Foreskin keratinocyte (primary cell): ENCODE measurements at places on chromosomes 3 and 15. TPM values are rescaled to one million over a fixed set of nuclear protein-coding genes. Genes with fewer than 3 reads are reported as not detected.

DNA sequence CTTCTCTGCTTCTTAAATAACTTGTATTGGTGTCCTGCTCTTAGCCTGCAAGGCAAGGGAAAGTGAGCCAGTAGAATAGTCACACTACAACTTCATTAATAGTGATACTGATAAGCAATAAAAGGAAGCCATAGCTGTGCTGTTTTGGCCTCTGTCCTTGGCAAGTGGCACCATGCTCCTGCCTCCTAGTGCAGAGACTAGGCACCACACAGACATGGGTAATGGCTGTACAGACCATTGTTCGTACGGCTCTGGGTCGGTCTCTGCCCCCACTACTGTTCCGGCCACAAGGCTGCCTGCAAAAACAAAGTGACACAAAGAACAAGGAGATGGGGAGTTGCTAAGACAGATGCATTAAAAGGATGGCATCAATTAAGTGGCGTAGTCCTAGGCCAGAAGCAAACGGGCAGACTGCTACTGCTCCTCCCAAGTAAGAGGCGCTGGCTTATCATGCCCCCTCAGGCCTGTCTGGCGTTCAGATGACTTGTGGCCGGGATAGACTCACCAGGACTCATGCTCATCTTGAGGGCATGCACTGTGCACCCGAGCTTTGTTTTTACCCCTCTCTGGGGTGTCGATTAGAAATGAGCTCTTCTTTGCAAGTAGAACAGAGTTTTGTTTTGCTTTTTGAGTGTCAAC is 75.6 kb downstream of the TRAK1 start:
- no peak for DNase-seq

Gene ST8SIA2
- polyA plus RNA-seq = 0.48 and 1.0 TPM in 2 replicates

DNA sequence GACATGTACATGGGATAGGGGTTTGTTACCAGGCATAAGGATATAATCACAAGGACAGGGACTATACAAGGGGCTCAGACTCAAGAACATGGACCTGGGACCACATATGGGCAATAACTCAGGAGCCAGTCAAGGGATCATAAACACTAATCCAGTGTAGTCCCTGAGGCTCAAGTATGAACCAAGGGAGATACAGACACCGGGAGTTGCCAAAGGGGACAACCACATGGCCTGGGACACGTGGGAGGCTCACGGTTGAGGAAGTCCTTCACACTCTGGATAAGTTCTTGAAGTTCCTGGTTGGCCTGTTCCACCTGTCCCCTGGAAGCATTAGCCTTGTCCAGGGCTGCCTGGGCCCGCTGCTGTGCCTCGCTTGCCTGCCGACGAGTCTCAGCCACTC is 1.8 kb upstream of the USP19 start:
- no peak for DNase-seq

- no peak for DNase-seq
These were observed 188.2 kb downstream of the ATP10A start for GRCh38 chr15:25674913-25675312.

Gene MAN2C1
- polyA plus RNA-seq = 42.8 and 45.7 TPM in 2 replicates

Gene HDC
- not detected in 2 replicates for polyA plus RNA-seq

- peak; percentile 27 for DNase-seq
These were observed 2.8 kb downstream of the CHD2 start for GRCh38 chr15:92902737-92903593.

- no peak for DNase-seq
These were observed 2.0 kb downstream of the ISLR start for GRCh38 chr15:74175271-74176191.

GRCh38 chr3:70006089-70006488 is 6.6 kb downstream of the SAMMSON start:
- no peak for DNase-seq

Gene GOLGA8G
- polyA plus RNA-seq = not detected in 2 replicates

- DNase-seq = peak; percentile 43
These were observed 41.6 kb downstream of the FBN1 start for GRCh38 chr15:48603922-48604321.

DNA sequence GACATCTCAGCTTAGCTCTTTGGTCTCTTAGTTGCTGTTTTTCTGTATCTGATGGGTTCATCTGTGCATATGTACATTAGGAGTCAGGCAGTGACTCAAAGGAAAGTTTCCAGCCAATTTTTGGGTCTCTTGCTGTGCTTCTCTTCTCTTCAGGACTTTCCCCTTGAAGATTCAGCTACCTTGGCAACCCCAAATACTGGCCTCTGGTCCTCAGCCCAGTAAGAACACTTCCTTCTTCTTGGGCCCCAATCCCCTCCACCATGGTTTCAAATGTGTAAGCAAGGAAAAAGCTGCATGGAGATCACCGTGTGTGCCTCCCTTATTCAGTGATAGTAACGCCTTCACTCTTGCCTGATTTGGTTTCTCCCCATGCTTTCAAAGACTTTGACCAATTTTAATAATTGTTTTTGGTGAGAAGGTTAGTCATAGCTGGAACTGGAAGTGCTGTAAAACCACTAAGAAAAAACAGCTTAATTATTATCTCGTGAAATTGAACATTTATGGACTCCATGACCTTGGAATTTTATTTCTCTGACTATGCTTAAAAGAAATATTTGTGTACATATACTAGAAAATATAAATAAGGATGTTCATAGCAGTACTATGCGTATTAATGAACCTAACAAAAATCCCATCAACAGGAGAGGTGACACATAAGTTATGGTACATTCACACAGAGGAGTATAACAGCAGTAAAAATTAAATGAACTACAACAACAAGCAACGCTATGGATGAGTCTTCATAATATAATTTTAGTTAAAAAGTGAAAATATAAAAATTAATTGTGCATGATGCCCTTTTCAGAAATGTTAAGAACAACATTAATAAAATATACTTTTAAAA is 125.3 kb upstream of the BCL6 start:
- no peak for DNase-seq
